ENCODE measurements at places on chromosomes 12 and 14.

DNA sequence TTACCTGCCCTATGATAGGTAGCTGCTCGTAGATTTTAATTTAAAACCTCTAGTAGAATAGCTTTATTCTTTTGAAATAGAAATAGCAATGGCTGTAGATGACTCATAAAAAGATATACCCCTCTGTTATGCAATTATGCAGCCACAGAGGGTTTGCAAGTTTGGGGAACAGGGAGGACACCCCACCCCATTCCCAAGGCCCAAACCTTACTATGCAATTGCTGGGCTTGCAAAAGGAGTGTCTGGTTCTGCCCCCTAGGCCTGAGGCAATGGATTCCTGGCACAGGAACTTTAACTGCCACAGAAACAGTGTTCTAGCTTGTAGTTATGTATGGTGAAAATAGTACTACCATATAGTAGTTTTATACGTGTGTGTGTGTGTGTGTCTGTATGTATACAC lies 403.3 kb downstream of the ADAMTS20 start:
- DNase-seq: no peak

GRCh38 chr12:88354691-88355090 lies 212.6 kb downstream of the TMTC3 start:
- DNase-seq: no peak

DNA sequence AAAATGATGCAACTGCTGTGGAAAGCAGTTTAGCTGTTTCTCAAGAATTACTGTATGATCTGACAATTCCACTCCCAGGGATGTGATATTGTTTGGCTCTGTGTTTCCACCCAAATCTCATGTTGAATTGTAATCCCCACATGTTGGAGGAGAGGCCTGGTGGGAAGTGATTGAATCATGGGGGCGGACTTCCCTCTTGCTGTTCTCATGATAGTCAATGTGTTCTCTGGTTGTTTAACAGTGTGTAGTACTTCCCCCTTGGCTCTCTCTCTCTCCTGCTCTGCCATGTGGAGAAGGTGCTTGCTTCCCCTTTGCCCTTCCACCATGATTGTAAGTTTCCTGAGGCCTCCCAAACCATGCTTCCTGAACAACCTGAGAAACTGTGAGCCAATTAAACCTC lies 93.4 kb upstream of the CPM start:
- no peak for DNase-seq

DNA sequence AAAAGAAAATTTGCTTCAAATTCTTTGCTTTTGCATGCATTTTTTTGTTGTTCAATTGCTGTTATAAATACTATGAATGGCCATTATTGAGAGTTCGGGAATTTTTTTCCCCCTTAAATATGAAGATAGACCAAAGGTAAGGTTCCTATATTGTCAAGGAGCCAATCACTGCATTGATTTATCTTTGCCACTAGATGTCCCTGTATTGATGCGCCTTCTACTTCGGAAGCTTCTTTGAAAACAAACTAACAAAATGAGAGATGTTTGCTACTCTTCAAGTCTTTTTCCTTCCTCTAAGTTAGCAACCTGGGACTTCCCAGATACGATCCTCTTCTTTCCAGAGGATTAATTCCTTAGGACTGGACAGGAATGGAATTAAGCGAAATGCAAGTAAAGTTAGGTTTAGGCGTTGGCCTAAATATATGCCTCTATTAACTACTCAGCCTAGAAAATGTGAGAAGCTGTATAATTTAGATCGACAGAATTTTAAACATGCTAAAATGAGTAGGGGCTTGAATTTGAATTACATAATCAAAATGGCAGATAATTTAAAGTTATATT lies 318.1 kb downstream of the AEBP2 start:
- no peak for DNase-seq

GRCh38 chr14:35883677-35884293 lies 57.6 kb downstream of the BRMS1L start:
- DNase-seq: no peak

DNA sequence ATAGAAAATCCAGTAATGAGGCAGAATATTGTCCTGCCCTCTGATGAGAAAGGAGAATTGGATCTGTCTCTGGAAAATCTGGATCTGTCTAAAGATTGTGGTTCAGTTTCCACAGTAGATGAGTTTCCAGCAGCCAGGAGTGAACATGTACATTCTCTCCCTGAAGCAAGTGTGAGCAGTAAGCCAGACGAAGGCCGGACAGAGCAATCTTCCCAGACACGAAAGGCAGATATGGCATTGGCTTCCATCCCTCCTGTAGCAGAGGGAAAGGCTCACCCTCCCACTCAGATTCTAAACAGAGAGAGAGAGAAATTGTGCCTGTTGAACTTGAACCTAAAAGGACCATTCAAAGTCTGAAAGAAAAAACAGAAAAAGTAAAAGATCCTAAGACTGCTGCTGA lies 31.4 kb downstream of the PARP11 start:
- no peak for DNase-seq

- no peak for DNase-seq
Measured at GRCh38 chr12:25427337-25428249, 125.5 kb downstream of the LMNTD1 start.

- DNase-seq: no peak
Measured at GRCh38 chr14:56328021-56328420, 209.8 kb downstream of the PELI2 start.

DNA sequence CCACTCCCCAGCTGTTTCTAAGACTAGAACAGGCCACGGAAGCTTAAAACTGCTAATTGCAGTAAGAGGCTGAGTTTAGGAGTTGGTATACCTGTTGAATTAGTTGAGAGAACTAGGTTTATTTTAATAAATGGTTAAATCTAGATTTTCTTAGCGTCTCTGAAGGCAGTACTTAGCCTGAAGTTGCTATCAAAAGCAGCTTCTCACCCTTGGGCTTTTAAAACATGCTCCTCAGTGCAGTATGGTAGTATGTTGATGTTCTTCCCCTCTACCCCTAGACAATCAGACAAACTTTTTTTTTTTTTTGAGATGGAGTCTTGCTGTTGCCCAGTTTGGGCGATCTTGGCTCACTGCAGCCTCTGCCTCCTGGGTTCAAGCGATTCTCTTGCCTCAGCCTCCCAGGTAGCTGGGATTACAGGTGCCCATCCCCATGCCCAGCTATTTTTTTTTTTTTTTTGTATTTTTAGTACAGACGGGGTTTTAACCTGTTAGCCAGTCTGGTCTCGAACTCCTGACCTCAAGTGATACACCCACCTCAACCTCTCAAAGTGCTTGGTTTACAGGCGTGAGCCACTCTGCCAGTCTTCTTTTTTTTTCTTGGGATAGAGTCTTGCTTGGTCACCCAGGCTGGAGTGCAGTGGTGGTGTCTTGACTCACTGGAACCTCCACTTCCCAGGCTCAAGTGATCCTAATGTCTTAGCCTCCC lies 6.8 kb downstream of the SRSF5 start:
- DNase-seq: no peak

DNA sequence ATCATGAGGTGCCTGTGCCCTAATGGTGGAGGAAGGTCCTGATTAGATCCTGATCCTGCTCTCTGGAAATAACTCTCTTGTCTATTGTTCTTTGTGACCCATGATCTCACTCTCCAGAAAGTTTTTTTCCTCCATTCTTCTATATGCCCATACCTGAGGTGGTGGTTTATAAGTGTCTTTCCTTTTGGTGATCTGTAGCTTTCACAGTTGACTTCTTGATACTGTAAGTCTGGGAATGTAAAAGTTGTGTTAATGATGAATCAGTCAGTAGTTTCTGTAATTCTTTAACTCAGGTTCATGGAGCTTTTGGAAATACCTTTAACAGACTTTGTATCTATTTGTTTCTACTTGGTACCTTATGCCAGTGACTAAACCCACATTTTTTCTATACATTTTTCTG lies 444.0 kb upstream of the FLRT2 start:
- DNase-seq: no peak

GRCh38 chr14:41604721-41605531 lies 1.8 kb upstream of the LRFN5 start:
- DNase-seq: no peak

- DNase-seq: no peak
Measured at GRCh38 chr14:23008831-23009230, 1.1 kb downstream of the C14orf93 start.

GRCh38 chr12:91017043-91017442 lies 12.3 kb upstream of the EPYC start:
- DNase-seq: no peak

- DNase-seq: no peak
Measured at GRCh38 chr12:71627438-71628002, 36.1 kb downstream of the ZFC3H1 start.

- DNase-seq: no peak
Measured at GRCh38 chr12:52865090-52865944, 16.5 kb upstream of the KRT78 start.

GRCh38 chr14:89025561-89026236 lies 201.2 kb downstream of the TTC8 start:
- no peak for DNase-seq

DNA sequence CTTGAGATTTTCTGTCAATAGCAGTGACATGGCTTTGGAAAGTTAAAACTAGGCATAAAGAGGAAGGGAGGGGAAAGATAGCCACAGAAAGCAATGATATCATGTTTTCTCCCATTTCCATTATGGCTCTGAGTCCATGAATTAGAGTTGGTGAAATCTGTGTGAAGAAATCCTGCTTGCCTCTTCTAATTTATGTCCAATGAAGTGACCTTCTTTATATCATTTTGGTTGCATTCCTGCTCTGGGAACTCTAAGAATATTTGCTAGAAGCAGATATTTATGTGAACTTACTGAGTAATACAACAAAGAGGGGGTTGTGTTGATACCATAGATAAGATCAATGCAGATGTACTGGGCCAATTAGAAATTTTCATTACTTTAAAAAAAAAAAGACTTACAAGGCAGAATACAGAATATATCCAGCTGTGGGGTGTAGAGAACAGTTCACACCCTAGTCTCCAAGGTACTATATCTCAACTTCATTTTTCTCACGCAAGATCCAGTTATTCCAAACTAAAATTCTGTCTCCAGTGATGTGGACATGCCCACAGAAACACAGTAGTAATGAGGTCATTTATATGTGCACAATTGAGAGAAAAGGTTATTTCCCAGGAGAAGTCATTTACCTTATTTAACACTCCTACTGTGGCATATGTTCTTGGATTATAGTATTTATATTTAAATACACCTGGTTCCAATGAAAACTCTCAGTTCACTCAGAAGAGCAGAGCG lies 51.5 kb upstream of the KCNJ8 start:
- no peak for DNase-seq

Measured in activated CD4-positive, alpha-beta T cell treated with anti-CD3 and anti-CD28 coated beads for 1 hour (primary cell).